Stimulated activated CD8-positive, alpha-beta memory T cell treated with anti-CD3 and anti-CD28 coated beads, Interleukin-2, amount 100 ng/mL, for 48 hours (primary cell): ENCODE measurements at places on chromosomes 6 and 20.

- no peak for DNase-seq
Observed at GRCh38 chr6:169592558-169592957, 109.3 kb downstream of the WDR27 start.

DNA sequence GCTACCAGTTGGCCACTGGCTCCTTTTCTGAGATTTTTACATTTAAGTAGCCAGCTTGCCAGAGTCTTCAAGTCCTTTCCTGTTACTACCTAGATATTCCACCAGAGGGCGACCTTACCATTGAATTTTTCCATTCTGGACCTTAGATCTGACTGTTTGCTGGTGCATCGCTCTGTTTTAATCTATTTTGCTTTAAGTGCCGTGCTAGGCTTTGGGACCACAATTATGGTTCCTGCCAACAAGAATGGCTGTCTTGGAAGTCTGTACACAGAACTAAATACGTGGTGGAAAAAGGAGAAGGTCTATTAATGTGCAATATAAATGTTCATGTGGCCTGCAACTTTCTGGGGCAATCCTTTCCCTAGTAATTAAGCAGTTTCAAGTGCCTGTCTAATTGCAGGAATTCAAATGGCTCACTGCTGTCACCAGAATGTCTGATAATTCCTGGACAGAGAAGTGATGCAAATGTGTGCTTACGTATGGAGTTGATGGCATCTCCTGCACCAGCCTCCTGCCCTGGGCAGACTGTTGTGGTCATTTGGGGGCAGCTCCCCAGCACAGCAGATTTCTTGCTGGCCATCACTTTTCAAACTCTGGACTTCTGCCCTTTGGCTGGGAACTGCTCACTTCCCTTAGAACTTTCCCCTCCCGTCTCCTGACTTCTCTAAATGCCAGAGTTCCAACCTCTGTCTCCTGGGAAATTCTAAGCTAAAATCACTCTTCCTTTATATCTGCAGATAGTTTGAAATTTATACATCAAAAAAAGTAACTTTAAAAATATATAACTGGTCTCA is 5.6 kb upstream of the HLA-DOA start:
- DNase-seq, result no peak

DNA sequence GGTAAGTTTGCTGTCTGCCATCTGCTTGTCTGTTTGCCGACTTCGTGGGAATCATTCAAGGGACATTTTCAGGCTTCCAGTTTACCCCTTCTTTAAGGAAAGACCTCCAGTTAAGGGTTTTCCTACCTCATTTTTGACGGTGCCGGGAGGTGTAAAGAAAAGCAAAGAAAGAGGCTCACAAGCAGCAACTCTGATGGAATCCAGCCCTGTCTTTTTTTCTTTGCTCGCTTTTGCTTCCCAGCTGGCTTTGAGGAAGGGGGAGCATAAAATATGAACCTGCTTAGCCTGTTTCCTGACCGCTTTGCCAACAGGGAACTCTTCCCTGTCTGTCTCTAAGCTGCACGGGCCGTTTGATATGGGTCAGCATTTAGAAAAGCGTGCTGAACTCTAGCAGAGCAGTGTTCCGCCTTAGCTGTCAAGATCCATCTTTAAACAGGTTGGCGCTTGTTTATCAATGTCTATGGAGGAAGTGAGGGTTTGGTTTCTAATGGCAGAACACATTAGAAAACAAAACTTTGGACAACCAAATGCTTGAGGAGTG is 13.8 kb downstream of the SYTL3 start:
- DNase-seq, result no peak

DNA sequence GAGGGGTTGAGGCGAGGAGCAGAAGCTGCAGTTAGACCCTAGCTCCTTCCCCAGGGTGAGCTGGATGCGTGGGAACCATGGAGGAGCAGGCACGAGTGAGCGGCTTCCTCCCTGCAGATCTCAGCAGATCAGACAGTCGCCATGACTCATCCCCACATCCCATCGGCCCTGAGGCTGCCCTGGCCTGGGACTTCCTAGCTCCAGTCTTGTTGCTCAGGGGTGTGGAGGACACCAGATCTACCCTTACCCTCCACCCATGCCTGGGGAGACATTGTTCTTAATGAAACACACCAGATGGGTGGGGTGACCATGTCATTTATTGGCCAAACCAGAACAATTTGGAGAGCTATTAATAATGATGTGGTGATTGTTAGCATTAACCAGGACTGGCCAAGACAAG is 36.3 kb upstream of the TGM2 start:
- no peak for DNase-seq

DNA sequence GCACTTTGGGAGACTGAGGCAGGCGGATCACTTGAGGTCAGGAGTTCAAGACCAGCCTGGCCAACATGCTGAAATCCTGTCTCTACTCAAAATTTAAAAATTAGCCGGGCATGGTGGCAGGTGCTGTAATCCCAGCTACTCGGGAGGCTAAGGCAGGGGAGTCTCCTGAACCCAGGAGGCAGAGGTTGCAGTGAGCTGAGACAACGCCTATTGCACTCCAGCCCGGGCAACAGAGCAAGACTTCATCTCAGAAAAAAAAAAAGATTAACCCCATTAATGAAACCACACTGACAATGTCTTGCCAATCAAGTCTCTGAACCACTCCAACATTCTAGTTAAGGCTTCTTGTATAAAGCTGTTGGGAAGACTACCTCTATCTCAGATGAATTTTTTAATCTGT is 4.0 kb downstream of the PREP start:
- no peak for DNase-seq

- DNase-seq, result no peak
Observed at GRCh38 chr20:49276161-49276960, 1.5 kb downstream of the ZNFX1 start.

DNA sequence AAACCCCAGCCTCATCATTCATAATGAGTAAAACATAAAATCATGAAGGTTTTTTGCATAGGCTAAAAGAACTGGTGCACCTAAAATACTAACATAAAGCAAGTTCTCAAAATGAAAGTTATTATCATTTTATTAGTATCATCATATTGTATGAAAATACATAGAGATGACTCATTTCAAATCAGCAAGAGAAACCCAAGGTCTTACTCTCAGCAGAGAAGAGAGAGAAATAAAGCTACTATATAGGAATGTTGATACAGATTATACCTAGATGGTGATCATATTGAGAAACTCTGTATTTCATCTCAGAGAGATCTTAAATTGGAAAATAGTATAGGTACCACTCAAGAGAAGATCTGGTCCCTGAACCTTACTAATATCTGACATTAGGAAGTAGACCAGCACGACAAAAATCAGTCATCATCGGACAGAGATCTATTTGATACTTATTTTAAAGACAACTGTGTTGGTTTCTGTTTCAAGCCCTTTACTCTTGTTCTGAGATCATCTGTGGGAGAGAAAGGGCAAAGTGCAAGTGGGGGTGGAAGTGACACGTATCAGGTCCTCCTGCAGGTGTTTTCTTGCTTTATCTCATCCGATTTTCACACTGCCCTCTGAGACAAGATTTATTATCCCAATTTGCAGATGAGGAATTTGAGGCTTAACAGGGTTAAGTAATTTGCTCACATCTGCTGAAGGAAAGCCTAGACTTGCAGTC is 532.3 kb downstream of the MAFB start:
- no peak for DNase-seq

GRCh38 chr6:93087606-93088005 is 331.8 kb downstream of the EPHA7 start:
- DNase-seq, result no peak

GRCh38 chr20:50691573-50692551 is 520 bp upstream of the RIPOR3 start:
- no peak for DNase-seq

- no peak for DNase-seq
Observed at GRCh38 chr6:33249732-33250630, 21.7 kb downstream of the VPS52 start.

DNA sequence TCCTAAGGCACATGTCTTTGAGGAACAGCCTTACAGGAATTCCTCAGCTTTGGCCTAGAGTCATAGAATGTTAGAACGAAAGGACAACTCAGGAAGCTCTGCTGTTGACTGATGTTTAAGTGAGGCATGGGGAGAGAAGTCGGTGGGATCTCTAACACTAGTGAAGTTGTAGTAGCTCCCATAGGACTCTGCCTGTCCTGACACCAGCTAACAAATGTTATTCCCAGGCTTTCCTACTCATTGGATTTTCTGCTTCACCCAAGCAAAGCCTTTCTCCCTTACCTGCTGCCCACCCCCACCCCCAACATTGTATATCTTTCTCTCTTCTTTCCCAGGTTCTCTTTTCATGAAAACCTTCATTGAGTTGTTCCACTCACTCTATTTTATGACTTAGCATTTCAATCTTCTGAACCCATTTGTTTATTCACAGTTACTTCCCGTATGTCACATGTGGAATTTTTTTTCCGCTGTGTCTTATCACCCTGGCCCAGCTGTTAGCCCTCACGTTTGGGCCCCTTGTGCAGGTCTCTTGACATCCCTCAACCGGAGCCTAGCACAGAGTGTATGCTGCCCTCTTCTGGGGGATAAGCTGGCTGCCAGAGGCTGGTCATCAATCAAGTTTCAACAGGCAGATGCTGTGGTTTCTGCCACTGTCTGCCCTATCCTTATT is 39.2 kb upstream of the RNF8 start:
- peak; percentile 9 for DNase-seq

GRCh38 chr6:35469751-35470662 is 1.8 kb downstream of the RPL10A start:
- no peak for DNase-seq

GRCh38 chr6:46990031-46990644 is 52.0 kb downstream of the ADGRF1 start:
- DNase-seq, result no peak

- no peak for DNase-seq
Observed at GRCh38 chr6:7239590-7239948, 73.4 kb downstream of the SSR1 start.

- no peak for DNase-seq
Observed at GRCh38 chr6:128847431-128848210, 35.3 kb upstream of the LAMA2 start.

DNA sequence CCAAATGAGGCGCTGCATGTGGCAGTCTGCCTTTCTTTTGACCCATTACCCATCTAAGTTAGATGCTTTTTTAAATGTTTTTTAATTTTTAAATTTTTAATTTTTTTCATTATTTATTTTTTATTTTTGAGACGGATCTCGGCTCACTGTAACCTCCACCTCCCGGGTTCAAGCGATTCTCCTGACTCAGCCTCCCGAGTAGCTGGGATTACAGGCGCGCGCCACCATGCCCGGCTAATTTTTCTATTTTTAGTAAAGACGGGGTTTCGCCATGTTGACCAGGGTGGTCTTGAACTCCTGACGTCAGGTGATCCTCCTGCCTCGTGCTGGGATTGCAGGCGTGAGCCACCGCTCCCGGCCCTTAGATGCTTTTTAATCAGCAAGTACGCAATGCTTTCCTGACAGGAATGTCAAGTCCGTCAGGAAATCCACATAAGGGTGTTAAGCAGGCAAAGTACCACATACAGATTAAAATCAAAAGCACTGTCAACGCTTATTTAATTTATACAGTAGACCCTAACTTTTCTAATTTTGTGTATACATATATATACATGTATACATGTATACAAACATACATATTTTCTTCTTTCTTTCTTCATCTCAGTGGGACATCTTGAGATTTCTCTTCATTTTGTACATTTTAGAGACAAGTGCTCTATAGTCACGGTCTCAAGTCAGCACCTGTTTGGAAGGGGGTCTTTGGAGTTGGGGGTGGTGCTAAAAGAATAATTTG is 995 bp upstream of the GSTA4 start:
- DNase-seq, result no peak

DNA sequence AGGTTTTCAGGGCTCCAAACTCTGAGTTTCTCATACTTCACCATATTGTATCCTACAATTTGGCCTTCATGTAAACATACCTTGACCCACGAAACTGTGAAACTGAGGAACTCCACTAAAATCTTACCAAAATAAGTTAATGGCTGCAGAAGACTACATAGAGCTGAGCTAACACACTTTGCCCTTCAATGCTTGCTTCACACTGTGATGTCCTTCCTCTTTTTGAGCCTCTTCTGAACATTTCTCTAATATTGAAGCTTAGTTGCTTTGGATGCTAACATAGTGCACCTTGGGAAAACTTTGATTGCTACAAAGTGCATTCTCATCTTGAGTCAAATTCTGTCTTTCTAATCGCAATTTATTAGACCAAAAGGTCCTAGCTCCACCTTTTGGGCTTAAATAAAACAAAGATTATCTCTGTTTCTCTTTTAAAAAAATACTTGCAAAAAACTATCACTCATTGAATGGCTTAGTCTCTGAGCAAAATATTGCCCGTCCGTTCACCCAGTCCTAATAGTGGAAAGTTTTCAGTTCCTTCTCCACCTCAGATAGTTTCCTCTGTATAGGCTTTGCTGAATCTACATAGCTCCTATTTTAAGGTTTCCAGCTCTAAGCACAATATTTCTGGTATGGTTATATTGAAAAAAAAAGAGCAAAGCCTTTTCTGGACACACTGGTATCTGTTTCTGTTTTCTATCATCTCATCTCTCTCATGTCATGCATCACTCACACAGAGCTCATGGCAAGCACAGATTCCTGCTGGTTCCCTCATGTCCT is 494.6 kb downstream of the RFPL4B start:
- DNase-seq, result no peak

DNA sequence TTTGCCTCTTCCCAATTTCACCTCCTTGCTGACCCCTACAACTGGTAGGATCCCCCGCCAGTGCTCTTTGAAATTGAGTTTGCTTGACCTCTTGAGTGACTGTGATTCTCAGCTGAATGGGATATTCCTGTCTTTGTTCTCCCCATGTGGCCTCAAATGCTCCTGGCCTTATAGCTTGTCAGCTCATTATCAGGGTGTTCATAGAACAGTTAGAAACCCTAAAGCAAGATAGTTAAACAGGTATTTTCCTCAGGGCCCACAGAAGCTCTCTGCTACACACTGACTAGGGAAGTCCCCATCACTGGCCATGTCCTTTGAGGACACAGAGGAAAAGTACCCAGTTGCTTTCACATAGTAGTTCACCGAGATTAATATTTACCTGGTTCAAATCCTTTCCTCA is 211.5 kb upstream of the DTNBP1 start:
- DNase-seq, result no peak

DNA sequence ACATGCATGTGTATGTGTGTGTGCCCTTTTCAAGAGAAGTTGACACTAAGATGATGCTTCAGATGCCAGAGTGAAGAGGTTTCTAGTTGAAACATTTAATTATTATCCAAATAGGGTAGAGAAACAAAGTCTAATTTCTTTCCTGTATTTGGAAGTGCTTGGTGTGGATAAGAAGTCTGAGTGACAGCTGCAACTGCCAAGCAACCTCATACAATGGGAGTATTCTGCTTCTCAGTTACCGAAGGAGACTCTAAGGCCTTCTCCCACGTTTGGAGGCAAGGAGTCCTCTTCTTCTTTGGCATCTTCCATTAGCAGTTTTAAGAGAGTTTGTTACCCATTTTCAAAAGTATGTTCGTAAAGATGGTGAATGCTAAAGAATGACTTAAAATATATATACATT is 82.4 kb downstream of the HDGFL1 start:
- DNase-seq, result no peak
